KG1 (cell line): ENCODE measurements at places on chromosomes 7 and 10.

- no peak for DNase-seq
These were observed 25.5 kb upstream of the ABLIM1 start for GRCh38 chr10:114683593-114683992.

DNA sequence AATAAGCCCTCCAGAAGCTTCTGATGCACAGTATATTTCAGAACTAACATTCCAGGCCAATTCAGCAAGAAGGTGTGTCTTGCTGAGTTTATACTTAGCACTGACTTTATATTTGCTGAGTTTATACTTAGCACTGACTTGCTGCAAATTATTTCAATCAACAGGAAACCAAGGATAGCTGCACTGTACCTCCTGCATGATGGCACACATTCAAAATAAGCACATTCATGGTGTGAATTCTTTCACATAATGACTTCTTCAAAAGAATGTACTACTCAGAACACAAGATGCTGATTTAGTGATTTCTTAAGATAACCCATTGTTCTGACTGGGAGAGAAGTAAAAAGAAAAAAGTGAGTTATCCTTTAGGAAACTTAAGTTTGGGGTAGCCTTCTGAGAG lies 52.0 kb downstream of the JAZF1 start:
- DNase-seq: no peak

- no peak for DNase-seq
These were observed 220 bp upstream of the ZKSCAN5 start for GRCh38 chr7:99504281-99504602.

DNA sequence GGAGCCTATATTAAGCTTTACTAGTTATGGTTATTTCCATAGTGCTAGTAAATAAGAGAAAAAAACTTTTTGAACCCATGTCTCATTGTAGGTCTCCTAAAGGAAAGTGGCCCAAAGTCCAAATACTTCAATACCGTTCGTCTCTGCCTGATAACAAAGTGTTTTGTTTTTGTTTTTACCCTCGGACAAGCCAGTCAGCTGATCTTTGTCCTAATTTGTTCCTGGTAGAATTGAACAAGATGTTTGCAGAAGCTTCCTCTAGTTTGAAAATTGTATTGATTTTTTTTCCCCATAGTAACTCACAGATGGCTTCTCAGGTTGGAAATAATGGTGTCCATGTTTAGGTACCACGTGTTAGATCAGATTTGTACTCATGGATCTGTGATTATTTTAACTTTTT lies 335.8 kb upstream of the KAT6B start:
- DNase-seq: no peak

DNA sequence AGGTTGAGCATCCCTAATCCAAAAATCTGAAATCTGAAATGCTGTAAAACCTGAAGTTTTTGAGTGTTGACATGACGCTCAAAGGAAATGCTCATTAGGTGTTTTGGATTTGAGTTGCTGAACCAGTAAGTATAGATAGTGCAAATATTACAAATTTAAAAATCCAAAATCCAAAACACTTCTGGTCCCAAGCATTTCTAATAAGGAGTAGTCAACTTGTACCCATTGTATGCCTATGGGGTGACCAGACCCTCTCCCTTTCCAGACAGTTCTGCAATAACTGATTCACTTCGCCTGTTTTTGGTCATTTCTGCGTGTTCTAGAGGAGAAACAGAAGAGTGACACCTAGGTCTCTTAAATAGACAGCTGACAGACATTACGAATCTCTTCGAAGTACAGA lies 90.3 kb downstream of the MMRN2 start:
- DNase-seq: no peak

GRCh38 chr7:105932835-105933477 lies 30.1 kb upstream of the CDHR3 start:
- no peak for DNase-seq

DNA sequence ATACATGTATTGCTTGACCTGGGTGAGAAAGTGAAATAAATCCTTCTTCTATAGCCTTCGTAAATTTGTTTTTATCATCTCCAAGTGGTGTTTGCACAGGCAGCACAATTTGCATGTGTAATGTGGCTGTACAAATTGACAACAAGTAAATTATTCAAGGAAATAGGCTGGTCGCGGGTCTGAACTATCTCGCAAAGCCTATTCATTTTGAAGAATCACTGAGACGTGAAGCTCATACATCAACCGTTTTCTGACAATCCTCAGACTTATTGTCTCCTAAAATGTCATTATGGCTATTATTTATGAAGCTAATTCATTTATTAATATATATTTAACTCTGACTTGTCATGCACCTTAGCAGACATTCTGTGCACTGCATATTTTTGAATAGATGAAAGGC lies 16.2 kb upstream of the FAM204A start:
- no peak for DNase-seq

GRCh38 chr10:93458821-93459257 lies 23.3 kb downstream of the MYOF start:
- DNase-seq: no peak

GRCh38 chr10:22550732-22551131 lies 163.6 kb downstream of the PIP4K2A start:
- no peak for DNase-seq

DNA sequence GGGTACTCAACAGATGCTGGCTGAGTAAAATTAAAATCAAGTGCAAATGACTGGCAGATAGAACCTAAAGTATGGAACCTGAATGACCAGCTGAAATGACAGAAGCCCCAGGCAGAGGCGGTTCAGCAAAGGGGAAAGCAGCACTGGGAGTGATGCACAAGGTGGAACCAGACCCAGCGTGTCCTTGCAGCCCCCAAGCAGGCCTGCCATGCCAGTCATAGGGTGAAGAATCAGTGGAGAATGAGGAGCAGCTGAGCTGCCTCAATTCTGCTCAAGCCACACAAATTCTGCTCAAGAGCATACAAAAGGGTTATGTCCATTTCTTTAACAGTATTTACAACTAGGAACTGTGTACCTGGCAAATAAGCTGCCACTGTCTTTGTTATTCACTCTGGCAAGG lies 8.7 kb downstream of the ACTR1A start:
- DNase-seq: no peak

GRCh38 chr10:43401627-43402026 lies 7.4 kb downstream of the HNRNPF start:
- no peak for DNase-seq

DNA sequence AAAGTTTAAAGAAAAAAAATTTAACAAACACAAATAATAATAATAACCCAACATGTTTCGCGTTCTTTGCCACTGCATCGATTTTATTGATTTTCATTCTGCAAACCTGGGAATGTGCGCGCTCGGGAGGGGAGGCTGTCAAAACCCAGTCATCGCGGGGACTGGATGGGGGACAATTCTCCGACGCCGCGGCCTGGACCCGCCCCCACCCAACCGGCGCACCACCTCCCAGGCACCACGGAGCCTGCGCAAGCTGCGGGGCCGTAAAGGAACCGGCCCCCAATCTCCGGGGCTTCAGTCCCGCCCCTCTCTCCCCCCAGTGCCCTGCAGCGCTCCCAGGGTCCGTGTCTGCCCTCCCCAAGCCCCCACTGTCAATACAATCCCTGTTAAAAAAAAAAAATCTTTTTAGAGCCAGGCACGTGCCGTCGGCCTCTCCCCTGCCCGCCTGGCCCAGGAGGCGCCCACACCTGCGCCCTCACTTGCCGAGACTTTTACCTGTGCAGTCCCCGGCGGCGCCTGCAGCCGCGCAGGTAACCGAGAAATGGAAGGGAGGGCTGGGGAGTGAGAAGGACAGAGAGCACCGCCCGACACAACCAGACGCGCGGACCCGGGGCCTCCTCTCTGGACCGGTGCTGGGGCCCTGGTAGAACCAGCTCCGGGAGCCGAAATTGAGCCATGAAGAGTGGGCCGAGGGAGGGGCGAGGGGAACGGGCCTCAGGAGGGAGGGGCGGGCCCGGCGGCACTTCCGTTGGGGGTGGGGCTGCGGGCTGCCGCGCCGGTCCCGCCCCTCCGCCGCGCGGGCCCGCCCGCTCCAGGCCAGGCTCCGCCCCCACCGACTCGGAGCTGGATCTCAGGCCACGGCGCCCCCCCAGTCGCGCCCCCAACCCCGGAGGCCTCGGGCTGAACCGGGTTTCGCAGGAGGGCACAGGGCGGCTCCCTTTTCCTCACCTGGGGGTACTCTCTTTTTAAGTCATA lies 7.6 kb upstream of the ZNF503 start:
- no peak for DNase-seq

- no peak for DNase-seq
These were observed 584.2 kb upstream of the MBL2 start for GRCh38 chr10:53356616-53357349.

GRCh38 chr7:112994656-112995055 lies 92.0 kb downstream of the GPR85 start:
- no peak for DNase-seq

DNA sequence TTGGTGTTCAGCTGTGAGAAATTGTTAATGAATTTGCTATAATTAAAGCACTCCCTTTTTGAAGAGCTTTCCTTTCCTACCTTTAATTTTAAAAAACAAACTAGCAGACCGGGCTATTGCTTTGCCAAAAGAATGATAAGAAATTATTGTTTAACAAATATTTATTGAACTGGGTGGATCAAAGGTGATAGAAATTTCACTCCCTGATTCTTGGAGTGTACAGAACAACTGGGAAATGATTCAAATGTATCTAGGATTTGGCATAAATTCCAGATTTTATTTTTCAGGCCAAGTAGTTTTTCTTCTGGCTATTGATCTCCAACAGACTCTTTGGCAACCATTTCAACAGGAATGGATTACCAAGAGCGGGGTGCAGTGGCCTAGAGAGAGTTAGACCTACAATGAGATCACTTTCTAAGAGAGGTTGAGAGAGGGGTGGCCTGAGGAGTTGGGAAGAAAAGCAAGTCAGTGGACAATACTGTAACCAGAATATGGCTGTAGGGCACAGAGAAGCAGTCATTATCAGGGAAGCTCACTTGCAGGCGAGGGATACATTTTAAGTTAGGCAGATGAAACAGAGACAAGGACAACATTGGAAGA lies 71.9 kb downstream of the PLXDC2 start:
- DNase-seq: no peak

GRCh38 chr7:55488804-55489340 lies 83.4 kb downstream of the VOPP1 start:
- DNase-seq: no peak

DNA sequence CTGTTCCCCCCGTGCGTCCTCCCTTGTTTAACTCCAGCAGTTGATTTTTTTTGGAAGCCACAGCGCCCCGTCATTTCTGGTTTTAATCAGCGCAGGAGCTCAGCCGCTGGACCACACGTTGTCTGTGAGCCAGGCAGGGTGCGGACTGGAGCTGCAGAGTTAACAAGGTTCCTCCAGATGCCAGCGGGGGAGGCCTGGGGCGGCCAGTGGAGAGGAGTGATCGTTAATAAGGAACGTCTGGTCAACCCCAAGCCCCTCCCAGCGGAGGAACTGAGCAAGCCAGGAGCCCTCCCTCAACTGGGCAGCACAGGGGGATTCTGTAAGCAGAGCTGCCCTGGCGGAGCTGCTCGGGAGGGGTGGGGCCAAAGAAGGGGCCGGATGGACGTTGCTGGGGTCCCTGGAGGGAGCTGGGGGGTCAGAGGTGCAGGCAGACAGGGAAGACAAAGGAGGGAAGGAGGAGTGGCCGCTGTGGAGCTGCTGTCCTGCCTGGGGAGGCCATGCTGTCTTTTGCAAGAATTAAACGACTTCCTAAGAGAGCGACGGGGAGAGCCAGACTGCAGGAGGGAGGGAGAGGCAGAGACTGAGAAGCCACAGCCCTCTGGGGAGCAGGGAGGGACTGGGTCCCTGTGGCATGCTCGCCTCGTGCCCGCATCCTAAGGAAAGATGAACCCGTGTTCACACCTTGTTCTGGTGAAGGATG lies 537.1 kb upstream of the FOXK1 start:
- no peak for DNase-seq

DNA sequence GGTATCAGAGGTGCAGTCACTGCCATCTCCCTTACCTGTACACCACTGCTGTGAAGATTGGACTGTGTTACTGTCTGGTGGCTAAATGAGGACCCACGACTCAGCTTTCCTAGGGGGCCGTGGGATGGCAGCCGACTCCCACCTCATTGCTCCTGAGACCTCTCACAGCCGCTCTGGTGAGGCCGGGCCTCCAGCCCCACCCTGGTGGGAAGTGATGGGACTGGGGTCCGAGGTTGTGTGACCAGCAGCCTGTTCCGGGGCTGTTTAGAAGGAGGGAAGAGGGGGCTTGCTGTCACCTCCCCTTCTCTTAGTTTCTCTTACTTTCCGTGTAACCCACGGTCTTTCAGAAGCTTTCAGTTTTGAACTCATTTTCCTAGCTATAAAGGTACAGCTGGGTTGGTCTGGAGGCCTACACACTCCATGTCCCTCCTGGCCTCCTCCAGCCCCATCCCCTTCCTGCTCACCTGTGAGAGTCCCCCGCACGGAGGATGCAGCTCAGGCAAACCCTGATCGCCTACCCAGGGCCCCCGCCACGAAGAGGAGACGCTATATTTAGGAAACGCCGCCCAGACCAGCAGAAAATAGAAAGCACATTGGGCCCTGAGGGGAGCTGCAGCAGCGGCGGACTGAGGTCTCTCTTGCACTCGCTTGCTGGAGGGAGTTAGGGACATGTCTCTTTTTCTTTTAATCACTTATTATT lies 4.6 kb downstream of the EMX2 start:
- DNase-seq: no peak

DNA sequence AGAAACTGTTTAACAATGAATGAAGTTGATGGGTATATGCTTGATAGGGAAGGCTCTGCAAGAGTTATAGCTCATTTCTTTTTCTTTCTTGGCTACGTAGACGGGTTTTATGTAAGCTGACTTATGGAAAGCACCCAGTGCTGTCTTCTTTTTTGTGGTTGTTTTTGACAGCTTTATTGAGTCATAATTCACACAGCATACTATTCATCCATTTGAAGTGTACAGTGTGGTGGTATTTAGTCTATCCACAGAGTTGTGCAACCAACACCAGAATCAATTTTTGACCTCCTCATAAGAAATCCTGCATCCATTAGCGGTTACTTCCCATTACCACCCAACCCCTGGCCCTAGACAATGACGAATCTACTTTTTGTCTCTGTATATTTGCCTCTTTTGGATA lies 240.6 kb upstream of the KIAA1217 start:
- DNase-seq: no peak

GRCh38 chr10:31157123-31158010 lies 125.7 kb upstream of the ZNF438 start:
- DNase-seq: no peak

- DNase-seq: no peak
These were observed 10.2 kb upstream of the UTF1 start for GRCh38 chr10:133219782-133220181.

- no peak for DNase-seq
These were observed 86.3 kb downstream of the PALS2 start for GRCh38 chr7:24659505-24659904.

- DNase-seq: no peak
These were observed 657 bp downstream of the CDNF start for GRCh38 chr10:14837003-14837756.

DNA sequence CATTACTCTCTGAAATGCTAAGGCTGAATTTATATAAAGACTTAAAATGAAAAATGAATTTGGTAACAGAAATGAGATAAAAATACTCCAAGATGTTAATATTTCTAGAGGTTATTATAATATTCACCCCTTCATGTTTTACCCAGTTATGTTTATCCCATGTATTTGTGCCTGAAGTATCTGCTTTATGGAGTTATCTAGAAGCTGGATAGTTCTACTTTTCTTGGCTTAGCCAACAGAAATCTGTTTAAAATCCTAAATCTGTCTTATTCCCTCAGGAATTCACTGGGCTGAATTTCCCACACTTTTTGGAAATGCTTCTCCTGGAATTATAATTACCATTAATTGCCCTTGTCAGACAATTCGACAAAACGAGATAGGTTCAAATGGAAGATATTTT lies 201.6 kb downstream of the THSD7A start:
- no peak for DNase-seq

- no peak for DNase-seq
These were observed 1121.7 kb upstream of the CELF2 start for GRCh38 chr10:9895981-9896380.

- no peak for DNase-seq
These were observed 40.9 kb upstream of the EFCAB10 start for GRCh38 chr7:105622106-105622731.
